LHCN-M2 (cell line): ENCODE measurements at places on chromosomes 6 and 20. TPM values are rescaled to one million over a fixed set of nuclear protein-coding genes. Genes with fewer than 3 reads are reported as not detected.

The EYA4 gene
- total RNA-seq: 12.1 and 13.0 TPM in 2 replicates

The SLC22A7 gene
- total RNA-seq: not detected in 2 replicates

The CALHM4 gene
- total RNA-seq: 0.26 and 1.3 TPM in 2 replicates

The ESR1 gene
- 0.23 and 0.58 TPM in 2 replicates for total RNA-seq

The MEI4 gene
- total RNA-seq: not detected in 2 replicates

The FAM217A gene
- not detected in 2 replicates for total RNA-seq
